Right lung (tissue), 10 donors: ENCODE measurements at places on chromosomes 12 and 14. TPM values are rescaled to one million over a fixed set of nuclear protein-coding genes. Genes with fewer than 3 reads are reported as not detected.

DNA sequence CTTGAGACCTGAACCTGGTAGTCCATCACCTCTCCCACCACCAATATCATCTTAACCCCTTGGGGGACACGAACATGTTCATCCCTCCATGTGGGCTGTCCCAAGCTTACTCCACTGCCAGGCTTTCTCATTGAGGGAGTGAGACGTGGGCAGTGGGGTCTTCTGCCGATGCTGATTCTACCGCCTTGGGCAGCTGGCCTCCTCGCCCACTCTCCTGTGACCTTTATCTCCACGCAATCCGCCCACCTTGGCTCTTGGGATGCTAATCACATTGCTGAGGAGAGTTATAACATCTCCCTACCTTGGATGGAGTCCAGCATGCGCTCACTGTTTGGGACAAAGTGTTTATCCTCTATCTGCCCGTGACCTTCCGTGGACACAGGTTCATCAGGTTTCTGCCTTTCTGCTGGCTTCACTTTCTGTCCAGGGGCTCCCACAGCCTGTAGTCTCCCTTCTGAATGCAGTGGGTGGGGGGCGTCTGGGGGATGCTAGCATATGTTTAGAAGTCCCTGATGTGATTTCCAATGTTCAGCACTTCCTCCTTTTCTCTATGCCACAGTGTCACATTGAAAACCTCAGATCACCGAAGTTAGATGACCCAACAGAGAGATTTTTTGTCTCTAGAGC, 53.2 kb upstream of the ESRRB start:
- DNase-seq: no peak

DNA sequence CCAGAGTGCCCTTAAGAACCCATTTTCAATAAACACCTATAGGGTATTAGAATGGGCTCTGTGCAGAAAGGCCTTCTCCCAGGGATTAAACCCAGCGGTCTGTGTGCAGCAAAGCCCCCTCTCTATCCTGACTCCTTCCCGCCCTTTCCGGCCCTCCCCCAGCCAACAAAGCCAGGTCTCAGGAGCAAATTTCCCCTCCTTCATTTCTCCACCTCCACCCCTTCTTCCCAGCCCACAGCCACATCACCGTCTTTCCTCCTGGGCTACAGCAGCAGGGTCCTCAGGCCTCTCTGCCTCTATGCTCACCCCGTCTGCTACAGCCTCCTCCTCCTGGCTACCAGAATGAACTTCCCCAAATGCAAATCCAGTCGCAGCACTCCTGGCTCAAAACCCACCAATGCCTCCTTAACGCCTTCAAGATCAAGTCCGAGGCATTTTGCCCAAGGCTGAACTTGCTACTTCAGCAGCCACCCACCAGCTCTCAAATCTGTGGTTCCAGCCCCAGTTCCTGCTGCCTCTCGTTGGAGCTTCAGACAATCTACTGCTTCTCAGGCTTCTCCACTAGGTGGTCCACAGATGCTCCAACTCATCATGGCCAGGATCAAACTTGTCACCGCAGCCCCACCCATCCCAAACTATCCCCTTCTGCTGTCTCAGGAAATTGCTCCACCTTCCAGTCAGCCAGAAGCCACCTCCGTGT, 134.8 kb downstream of the BCL11B start:
- DNase-seq: no peak

Gene PFDN5
- 683 TPM for polyA plus RNA-seq

GRCh38 chr12:103903993-103904392, 26.2 kb upstream of the HSP90B1 start:
- no peak for DNase-seq

GRCh38 chr14:48023881-48024280, 348.5 kb upstream of the MDGA2 start:
- DNase-seq: no peak
